ENCODE measurements at places on chromosomes 2 and 18.

GRCh38 chr2:119254601-119255080, 31.0 kb downstream of the STEAP3 start:
- no peak for DNase-seq

GRCh38 chr2:170949415-170949814, 20.4 kb downstream of the GORASP2 start:
- DNase-seq = no peak

DNA sequence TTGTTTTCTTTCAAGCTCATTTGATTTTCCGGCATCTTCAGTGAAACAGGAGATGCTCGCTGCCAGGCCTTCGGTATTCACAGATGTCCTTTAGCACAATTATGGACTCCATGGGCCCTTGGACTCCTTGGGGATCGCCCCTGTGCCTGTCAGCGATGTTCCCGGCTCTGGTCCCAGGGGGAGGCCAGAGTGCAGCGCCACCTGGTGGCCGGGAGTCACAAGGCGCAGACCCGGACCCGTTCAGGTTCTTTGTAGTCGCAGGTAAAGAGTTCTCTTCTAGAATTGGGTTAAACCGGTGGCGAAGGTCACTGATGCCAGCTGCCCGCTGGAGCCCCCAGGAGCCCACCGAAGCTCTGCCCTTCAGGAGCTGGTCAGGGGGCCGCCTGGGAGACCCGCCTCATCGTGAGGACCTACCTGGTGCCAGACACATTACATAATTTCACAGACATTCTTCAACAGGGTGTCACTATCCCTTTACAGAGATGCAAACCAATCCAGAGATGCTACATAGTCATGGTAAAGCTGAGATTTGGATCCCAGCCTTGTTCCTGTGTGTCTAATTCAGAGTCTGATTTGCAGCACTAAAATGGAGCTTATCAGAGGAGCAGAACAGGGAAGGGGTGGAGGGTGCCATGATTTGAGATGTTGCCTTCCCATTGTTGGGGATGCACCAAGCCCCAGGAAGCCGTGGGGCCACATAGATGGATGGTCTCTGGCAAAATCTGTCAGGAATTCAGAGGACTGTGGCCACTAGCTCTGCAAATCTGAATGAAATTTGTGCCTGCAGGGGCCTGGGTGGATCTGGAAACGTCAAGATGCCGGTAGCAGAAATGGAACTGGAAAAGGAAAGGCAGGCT, 6.0 kb upstream of the INPP5D start:
- peak; percentile 83 for DNase-seq

DNA sequence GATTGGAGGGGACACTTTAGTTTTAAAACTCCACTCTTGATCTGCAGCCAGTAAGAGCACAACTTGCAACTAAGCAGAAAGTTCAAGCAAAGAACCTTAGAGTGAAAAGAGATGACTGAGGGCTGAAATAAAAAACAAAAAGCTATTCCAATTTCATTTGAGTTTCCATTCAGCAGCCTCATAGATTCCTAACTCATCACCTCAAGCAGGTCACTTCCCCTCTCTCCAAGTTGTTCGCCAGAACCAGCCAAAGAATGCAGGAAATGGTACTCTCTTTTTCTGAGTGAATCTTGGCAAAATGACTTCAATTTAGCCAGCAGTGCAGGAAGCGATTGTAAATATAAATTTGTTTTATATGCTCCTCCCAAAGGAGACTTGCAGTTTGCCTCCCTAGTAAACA, 213.3 kb downstream of the SETBP1 start:
- no peak for DNase-seq
